Brain (organoid and tissue), 16 donors: ENCODE measurements at places on chromosomes 3 and 15.

- peak; percentile 31 for DNase-seq
Observed at GRCh38 chr15:81924729-81925128, 121.1 kb downstream of the MEX3B start.

DNA sequence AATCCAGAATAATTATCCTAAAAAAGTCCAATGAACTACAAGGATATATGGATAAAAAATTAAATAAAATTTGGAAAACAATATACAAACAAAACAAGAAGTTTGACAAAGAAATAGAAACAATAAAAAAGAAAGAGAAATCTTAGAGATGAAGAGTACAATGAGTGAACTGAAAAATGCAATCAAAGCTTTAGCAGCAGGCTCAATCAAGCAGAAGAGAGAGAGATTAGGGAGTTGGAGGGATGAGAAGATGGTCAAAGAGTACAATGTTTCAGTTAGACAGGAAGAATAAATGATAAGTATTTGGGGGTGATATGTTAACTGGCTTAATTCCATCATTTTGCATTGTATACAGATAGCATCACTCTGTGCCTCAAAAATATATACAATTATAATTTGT, 29.9 kb downstream of the POLQ start:
- no peak for DNase-seq

DNA sequence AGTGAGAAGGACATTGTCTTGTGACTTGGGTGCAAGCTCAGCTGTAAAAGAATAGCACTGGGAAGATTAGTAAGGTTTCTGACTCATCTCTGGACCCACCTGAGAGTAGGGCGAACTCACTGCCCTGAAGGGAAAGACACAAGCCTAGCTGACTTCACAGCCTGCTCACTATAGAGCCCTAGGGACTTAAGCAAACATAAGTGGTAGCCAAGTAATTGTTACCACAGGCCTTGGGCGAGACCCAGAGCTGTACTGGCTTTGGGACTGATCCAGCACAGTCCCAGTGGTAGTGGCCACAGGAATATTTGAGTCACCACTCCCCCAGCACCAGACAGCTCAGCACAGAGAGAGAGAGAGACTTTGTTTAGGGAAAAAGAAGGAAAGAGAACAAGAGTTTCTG, 429.9 kb downstream of the TBL1XR1 start:
- no peak for DNase-seq

DNA sequence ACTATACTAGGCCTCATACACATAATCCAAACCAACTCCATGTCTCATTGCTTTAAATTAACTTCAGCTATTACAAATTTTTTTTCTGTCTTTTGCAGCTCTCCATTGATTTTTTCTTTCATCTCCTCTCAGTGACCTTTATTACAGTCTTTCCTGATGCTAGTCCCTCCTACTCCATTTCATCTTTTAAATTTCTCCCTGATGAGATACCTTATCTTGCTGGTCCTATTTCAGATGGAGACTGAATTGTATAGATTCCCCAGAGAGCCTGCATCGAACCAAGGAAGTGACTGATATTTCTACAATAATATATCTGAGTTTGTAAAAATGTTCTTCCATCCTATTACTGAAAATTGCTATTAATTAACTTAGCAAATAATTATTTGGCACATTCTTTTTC, 45.7 kb upstream of the NEO1 start:
- DNase-seq, result peak; percentile 25

- DNase-seq, result no peak
Observed at GRCh38 chr15:92623435-92623834, 32.1 kb downstream of the FAM174B start.

DNA sequence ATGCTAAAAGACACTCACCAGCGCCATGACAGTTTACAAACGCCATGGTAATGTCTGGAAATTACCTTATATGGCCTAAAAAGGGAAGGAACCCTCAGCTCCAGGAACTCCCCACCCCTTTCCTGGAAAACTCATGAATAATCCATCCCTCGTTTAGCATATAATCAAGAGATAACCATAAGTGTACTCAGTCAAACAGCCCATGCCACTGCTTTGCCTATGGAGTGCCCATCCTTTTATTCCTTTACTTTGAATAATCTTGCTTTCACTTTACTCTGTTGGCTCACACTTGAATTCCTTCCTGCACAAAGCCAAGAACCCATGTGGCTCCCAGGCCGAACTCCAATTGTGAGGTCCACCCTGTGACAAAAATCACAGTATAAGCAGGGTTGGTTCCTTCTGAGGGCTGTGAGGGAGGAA, 19.1 kb upstream of the FSTL1 start:
- no peak for DNase-seq
